ENCODE measurements at places on chromosomes 11 and 22.

GRCh38 chr11:115181538-115181937, 322.7 kb downstream of the CADM1 start:
- no peak for DNase-seq

DNA sequence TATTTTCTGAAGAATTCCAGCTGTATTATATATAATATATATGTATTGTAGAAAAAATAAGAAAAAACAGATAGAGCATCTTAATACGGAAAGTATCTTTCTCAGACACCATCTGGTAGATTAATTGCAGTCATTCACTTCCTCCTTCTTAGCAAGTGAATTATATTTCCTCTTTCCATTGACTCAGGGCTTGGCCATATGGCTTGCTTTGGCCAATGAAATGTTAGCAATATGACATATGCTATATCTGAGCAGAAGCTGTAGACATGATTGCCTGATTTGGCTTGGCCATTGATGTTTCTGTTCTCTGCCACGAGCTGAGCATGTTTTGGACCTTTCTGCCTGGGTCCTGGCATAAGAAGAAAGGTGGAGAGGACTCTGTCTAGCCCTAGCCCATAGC, 34.4 kb upstream of the ZBED5 start:
- no peak for DNase-seq

DNA sequence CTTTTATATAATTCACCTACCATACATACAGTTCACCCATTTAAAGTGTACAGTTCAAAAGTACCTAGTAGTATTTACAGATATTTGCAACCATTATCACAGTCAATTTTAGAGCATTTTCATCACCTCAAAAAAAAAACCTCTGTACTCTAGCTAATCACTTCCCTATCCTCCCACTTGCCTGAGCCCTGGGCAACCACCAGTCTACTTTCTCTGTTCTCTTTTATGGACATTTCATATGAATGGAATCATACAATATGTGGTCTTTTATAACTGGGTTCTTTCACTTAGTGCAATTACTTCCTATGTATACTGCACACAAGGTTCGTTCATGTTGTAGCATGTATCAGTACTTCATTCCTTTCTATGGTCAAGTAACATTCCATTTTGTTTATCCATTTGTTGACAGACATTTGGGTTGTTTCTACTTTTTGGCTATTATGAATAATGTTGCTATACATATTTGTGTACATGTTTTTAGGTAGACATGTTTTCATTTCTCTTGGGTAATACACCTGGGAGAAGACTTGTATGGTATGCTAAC, 17.8 kb upstream of the NEU3 start:
- no peak for DNase-seq

DNA sequence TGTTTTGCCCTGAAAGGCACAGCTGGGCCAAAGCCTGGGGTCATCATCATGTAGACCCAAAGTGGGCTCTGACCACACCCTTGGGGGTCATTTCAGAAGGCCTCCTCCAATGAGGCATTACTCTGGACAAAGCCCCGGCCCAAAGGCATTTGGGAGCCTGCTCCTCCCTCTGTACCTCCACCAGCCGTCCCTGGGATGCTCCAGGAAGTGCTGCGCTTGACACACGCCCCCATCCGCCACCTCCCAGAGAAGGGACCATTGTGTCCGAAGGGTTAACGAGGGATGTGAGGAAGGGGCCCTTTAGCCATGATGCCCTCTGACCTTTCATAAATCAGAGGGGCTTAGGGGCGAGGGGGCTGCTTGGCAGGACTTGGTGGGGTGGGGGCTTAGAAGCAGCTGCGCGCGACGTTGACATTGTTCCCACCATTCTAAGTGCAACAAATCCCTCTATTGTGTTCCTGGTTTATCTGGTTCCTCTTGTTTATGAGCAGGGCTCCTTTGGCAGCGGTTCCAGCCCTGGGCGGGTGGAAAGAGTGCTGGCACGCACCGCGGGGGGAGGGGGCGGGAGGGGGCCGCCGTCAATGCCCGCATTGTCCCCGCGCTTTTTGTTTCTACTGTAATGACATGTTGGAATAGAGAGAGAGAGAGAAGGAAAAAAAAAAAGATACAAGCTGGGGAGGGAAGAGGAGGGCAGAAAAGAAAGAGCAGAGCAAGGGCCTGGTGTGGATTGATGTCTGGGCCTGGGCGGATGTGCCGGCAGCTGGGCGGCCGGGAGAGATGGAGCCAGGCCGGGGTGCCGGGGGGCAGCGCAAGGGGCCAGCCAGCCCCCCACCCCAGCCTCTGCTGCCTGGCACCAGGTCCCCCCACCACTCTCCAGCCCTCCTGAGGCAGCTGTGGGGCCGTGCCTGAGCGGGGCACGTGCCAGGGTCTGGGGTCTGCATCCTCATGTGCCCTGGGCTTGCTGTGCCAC, 32.1 kb upstream of the SOX10 start:
- DNase-seq = peak; percentile 78

DNA sequence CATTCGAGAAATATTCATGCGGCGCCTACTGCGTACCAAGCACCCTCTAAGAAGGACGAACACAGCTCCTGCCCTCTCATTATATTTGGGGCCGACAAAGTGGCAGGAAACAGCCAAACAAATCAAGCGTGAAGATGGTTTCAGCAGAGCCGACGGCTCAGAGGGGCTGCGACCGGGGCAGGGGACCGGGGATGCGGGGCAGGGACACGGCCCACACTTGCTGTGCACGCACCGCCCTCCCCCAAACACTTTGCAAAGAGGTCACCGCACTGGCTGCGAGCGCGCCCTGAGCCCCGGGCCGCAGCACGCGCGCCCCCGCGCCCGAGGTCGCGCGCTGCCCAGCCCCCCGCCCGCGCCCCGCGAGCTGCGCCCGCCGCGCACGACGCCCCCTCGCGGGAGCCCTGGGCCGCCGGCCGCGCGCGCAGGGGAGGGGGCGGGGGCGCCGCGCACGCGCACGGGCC, 255 bp upstream of the SYNGR1 start:
- no peak for DNase-seq

- no peak for DNase-seq
These were observed 27.1 kb upstream of the SLC22A12 start for GRCh38 chr11:64563966-64564365.

DNA sequence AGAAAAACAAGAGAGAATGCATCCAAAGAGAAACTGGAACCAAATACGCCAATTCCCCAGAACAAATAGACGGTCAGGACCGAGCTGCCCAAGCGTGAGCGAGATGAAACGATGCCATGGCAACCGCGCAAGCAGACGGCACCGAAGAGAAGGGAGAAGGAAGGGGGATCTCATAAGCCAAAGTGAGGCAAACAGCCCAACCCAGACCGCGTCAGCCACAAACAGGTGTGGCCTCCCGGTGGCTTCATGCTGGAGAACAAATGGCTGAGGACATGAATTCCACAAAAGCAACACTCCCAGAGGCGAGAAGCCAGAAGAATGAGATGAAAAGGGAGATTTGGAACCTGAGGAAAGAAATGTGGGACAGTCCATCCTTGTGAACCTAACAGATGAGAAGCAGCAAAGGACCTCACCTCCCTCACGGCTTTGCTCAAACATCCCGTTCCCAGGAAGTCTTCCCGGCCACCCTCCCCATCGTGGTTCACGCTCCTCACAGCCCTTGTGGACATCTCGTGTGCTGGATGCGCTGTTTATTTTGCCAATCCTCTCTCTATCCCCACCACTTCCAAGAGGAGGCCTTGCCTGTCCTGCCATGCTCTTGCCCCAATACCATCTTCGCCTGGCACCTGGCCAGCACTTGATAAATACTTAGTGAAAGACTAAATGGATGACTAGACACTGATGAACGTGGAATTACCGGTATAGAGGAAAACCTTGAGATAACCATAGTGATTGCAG, 89.1 kb upstream of the RTL6 start:
- DNase-seq = no peak

DNA sequence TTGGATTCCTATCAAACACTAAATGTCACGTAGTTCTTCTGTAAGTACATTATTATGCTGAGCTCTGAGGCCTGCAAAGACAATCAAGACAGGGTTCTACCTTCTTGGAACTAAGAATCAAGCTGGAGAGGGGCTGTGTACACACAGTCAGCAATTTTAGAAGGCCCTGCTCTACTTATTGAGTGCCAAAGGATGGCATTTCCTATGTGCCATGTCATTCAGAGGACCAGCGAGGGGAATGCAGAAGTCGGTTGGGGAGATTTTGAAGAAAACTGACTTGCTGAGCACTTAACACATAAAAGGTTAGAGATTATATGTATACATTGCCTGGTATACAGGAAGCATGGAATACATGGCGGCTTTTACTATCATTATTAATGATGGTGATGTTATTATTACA, 5.3 kb downstream of the SLC37A2 start:
- DNase-seq = no peak

GRCh38 chr11:64222651-64223000, 3.4 kb downstream of the TRPT1 start:
- DNase-seq = no peak

- no peak for DNase-seq
These were observed 9.5 kb downstream of the BCL9L start for GRCh38 chr11:118915941-118916841.

GRCh38 chr11:6387811-6388599, 2.3 kb upstream of the SMPD1 start:
- DNase-seq = peak; percentile 41

DNA sequence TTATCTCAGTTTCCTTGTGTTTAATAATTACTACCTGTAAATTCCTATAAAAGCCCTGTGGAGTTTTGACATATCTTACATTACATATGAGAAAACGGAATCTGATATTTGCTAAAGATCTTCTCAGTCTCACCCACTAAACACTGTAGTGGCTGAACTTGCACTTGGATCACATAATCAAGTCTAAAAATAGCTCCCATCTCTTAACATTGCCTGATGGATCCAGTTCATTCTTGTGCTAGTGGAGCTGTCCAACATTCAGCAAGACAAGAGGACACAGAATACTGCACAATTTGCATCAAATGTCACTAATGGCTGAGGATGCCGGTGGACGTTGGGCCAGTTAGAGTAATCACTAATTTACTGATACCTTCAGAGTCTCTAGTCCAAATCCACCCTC, 569.9 kb upstream of the ANO5 start:
- no peak for DNase-seq

GRCh38 chr11:66012371-66012945, 650 bp downstream of the CST6 start:
- no peak for DNase-seq

DNA sequence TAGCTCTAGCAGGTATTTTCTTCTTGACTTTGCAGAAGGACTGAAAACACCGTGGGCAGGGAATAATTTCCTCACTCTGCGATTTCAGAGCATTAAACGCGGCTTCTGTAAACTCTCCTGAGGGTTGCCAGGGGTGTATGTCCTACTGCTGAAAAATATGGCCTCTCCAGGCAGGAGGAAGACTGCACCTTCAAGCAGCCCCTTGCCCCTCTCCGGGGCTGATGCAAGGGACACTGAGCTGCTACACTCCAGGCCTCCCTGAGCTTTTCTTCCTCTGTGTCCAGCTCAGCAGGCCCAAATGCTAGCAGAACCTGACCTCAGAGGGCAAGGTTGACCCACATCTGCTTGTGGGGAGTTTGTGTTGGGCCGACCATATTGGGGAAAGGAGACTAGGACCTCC, 2.2 kb downstream of the CD6 start:
- no peak for DNase-seq

GRCh38 chr11:107898270-107898669, 30.0 kb upstream of the RAB39A start:
- peak; percentile 72 for DNase-seq

- DNase-seq = peak; percentile 98
These were observed 1.9 kb upstream of the CARD16 start for GRCh38 chr11:105046898-105047579.

DNA sequence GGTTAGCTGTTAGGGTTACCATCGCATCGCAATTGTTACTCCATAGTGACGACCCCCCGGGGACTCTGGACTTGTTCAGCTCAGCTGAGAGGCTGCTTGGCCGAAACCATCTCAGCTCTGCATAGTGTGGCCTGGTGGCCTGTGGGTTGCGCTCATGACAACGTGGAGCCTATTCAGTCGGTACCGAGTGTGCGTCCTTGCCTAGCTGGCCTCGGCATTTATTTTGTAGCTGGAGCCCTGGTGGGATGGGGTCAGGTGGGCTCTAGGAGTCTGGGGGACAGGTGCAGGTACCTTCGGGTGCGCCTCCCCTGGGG, 13.5 kb downstream of the LRP5 start:
- DNase-seq = no peak

DNA sequence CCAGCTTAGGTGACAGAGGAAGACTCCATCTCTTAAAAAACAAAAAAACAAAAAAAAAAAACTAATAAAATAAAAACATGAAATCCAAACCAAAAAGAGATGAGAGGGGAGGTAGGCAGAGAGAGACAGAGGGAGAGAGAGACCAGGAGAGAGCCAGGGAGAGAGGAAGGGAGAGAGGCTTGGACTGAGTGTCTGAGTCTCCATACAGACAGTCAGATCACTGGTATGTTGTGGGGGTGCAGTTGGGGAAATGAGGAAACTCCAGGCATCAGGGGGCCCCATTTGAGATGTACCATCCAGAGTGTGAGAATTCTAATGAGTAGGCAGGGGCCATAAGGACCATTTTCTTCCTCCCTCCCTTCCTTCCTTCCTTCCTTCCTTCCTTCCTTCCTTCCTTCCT, 53.1 kb upstream of the SEPTIN5 start:
- DNase-seq = no peak

DNA sequence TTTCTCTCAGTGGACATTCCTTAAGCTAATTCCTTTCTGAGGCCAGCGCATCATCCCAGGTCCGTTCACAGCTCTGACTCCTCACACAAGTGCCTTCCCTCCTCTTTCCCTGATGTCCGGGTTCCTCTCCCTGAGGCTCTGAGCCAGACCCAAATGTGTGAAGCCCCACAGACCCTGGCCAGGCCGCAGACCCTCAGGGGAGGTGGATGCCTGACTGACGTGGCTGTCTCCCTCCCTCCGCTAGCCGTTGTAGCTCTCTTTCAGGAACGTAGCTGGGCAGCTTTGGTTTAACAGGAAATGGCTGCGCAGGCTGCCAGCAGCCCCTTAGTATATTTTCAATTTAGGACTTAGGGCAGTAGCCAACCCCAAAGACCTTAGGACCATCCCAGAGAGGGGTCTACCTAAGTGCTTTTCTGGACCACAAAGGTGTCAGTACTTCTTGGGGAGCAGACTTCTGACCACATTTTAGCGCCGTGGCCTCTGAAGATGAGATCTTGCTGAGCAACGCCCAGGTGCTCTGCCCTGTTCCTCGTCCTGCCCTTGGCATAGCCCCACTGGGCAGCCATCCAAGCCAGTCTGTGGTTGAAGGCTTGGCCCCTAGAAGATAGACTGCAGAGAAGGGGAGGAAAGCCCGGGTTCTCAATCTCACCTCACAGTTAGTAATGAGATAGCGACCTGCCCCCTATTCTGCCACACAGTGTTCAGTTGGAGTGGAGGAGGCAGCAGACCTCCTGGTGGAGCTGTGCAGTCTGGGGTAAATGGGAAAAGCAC, 27.0 kb downstream of the MYBPC3 start:
- no peak for DNase-seq

GRCh38 chr11:123235656-123236261, 40.7 kb upstream of the CLMP start:
- DNase-seq = peak; percentile 70

- DNase-seq = no peak
These were observed 4.4 kb downstream of the CST6 start for GRCh38 chr11:66015936-66016792.

GRCh38 chr11:19812096-19812495, 99.5 kb downstream of the NAV2 start:
- no peak for DNase-seq

GRCh38 chr11:116263770-116264169, 509.0 kb downstream of the BUD13 start:
- DNase-seq = no peak

Data from fibroblast of pulmonary artery (primary cell).